ENCODE measurements at places on chromosomes 6 and 20.

- no peak for DNase-seq
Observed at GRCh38 chr6:145069966-145070365, 665.4 kb downstream of the EPM2A start.

DNA sequence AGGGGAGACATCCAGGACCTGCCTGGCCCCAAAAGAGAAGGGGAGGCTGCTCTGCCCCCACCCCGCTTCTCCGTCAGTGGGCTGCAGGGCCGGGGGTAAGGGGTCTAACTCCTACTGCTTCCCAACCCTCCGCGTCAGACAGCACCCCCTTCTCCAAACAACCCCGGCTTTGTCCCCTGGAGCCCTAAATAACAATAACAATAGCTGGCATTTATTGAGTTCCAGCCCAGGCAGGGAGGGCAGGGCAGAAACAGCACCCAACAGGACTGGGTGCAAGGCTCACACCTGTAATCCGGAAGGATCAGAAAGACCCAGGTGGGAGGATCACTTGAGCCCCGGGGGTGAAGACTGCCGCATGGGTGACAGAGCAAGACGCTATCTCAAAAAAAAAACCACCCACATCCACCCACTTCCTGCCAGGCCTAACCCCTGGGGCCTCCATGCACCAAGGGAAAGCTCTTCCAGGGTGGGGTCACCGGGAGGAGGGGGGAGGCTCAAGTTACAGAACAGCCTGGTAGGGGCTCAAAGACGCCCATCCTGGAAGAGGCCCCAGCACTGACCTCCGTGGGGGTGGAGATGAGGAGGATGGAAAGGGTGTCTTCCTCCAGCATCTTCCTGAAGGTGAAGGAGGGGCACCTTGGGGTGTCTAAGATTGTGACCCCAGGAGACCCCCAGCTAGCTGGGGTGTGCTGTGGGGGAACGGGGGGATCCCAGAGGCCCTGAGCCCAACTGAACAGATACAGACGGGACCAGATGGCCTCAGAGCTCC is 1.3 kb upstream of the FNDC11 start:
- no peak for DNase-seq

GRCh38 chr6:102154176-102154575 is 760.7 kb downstream of the GRIK2 start:
- DNase-seq = no peak

DNA sequence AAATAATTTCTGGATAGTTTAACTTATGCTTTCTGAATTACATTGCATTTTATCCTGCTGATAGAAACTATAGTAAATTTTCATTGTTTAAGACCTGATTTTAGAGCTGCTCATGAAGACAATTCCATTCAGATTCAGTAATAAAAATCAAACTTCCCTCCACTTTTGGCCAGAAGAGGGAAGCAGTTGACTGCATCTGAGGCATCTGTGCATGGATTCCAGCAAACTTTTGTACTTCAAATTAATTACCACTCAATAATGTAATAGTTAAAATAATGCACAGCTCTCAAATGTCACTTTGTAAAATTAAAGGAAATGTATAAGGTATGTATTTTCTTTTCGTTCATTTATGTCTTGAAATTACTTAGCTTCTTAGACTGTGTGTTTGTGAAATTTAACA is 64.2 kb upstream of the SLC35B3 start:
- no peak for DNase-seq

DNA sequence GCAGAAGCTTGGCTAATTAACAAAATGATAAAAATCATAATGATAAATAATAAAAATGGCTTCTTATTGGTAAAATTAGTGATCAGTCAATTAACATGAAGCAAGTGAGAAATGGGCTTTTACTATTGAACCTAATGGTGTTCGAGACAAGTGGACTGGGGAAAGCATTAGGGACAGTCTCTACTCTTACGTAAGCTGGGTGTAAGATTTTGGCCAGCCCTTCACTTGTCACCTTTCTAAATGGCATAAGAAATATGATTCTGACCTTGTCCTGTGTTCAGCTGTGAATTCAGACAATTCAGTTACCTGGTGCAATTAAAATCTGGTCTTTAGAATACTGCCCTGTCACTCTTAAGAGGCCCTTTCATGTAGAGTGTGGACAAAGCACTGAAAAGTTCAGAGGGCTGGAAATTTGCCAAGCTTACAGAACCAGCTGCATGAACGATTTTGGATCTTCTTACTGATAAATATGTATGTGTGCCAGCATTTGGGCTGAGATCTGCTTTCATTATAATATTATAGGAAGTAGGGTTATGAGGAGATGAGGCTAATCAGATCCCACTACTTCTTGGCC is 115.9 kb downstream of the QRSL1 start:
- DNase-seq = no peak

DNA sequence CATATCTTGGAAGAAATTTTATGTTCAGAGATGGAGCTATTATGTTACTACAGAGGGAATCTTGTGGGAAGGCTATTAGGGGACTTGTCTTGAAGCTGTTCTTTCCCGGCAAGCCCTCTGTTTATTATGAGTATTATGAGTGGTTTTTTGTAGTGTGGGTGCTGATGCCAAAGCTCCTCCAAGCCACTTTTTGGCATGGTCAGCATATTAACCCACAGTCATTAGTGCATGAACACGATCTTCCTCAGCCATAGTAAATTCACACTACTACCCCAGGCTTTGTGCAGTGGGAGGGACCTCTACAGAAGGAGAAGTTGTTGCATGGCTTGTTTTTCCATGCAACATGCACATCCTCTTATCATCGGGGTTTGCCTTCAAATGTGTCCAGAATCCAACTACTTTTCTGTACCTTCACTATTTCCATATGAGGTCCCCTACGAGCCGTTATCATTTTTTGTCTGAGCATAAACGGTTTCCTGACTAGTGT is 6.5 kb upstream of the BMP6 start:
- no peak for DNase-seq

DNA sequence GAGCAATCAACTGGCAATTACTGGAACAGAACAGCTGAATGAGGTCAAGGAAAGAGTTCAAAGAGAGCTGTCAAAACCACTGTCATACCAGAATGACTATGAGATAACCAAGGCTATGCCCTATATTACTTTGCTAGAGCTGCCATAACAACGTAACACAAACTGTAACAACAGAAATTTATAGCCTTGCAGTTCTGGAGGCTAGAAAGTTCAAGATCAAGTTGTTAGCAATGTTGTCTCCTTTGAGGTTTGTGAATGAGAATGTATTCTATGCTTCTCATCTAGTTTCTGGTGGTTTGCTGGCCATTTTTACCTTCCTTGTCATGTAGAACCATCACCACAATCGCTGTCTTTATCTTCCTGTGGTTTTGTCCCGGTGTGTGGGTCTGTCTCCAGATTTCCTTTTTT is 1323.0 kb upstream of the GJE1 start:
- no peak for DNase-seq

GRCh38 chr6:36249536-36249935 is 20.3 kb upstream of the PNPLA1 start:
- DNase-seq = no peak

- DNase-seq = no peak
Observed at GRCh38 chr6:33417128-33417902, 592 bp downstream of the CUTA start.

- DNase-seq = no peak
Observed at GRCh38 chr6:43843097-43843645, 73.2 kb downstream of the VEGFA start.

GRCh38 chr20:40489886-40490285 is 199.2 kb downstream of the MAFB start:
- no peak for DNase-seq

DNA sequence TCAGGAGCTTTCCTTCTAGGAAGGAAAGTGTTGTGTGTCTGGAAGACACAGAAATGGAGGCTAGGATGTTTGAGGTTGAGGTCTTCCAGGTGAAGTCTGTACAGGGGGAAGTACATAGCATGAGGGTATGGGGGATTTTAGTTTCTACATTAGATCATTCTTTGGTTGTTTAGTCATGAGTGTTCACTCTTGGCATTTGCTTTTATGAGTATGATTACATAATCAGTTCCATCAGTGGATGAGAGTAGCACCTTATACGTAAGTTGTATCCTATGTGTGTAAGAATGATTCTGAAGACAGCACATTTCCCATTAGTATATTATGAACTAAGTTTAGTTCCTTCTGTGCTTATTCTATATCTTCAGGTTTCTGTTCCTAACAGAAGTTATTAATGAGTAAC is 1.9 kb downstream of the CDYL start:
- no peak for DNase-seq

- no peak for DNase-seq
Observed at GRCh38 chr6:148530976-148531375, 188.3 kb downstream of the SASH1 start.

DNA sequence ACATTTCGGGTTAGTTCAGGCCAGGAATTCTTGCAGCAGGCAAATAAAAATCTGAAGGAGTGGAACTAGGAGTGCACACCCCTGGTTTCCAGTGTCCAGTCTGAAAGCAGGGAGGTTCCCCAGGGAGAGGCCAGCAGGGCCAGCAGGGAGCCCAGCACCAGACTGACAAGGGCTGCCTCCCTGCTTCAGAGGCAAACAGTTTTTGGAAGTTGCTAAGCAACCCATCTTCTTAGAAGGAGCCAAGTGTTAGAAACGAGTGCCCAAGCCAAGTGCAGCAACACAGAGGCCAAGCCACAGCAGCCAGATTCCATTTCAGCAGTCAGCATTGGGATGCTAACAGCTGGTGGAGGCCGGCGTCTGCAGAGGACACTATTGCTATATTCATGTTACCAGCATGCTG is 179.1 kb downstream of the SYNDIG1 start:
- DNase-seq = no peak

DNA sequence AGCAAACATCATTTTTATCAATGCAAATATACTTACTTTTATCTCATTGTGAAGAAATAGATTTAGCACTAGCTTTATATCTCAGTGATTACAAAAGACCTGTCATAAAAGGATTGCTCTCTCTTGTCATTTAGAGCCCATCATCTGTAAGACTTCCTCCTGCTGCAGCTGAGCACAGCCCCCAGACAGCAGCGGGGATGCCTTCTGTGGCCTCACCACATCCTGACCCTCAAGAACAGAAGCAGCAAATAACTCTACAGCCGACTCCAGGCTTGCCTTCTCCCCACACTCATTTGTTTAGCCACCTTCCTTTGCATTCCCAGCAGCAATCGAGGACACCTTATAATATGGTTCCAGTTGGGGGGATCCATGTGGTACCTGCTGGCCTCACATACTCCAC is 127.0 kb upstream of the EDN1 start:
- no peak for DNase-seq

DNA sequence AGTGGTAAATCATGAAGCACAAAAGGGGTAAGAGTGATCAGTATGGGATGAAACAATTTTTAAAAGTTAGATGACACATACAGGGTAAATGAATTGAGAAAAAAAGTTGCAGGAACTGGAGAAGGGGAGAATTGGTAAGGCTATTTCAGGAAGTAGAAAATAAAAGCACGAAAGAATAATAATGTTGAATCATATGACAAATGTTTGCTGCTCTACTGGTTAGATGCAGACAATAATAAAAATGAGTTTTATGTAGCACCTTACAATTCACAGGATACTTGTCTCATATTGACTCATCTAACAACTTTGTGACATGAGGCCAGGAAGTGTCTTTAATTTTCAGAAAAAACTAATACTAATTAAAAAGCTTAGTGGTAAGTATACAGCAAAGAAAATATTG is 566.5 kb upstream of the MARCKS start:
- no peak for DNase-seq

- DNase-seq = no peak
Observed at GRCh38 chr6:10398446-10399218, 16.2 kb downstream of the TFAP2A start.

- DNase-seq = no peak
Observed at GRCh38 chr20:60785785-60786184, 466.3 kb upstream of the CDH4 start.

DNA sequence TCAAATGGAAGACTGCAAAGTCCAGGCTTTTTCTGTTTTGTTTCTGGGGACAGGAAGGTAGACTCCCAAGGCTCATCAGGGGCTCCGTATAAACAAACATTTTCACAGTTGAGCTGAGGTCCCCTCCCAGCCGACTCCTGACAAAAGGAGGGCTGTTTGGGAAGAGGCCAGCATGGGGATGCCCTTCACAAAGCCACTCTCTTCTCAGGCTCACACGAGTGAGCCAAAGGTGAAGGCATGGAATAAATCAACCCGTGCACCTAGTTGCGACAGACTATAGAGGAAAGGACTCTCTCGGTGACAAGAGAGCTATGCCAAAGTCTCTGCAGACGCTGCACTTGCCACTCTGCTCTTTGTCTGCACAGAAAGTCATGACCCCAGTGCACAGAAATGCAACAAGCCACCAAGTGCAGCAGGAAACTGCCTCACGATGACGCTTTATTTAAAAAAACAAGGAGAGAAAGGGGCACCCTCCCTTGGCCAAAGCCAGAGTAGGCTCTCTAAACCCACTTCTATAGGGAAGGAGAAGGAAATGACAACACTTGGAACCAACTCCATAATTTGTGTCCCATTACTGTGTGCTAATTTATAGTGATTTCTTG is 21.0 kb downstream of the JAG1 start:
- DNase-seq = no peak

DNA sequence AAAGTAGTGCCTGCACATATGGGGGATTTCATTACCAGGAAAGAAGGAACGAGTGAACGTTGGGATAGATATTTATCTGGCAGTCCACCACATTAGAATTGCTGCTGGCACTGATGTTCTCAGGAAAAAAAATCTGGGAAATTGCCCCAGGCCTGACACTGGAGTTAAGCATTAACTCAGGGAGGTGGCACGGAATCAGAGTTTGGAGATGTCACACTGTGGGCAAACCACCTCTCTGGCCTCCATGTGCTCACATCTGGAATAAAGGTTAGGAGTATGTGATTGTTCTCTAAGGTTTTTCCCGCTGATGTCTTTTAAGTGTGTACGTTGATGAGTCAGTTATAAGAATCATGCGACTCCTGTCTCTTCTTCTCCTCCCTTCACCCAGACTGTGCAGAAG is 7.9 kb downstream of the TGM3 start:
- DNase-seq = no peak

DNA sequence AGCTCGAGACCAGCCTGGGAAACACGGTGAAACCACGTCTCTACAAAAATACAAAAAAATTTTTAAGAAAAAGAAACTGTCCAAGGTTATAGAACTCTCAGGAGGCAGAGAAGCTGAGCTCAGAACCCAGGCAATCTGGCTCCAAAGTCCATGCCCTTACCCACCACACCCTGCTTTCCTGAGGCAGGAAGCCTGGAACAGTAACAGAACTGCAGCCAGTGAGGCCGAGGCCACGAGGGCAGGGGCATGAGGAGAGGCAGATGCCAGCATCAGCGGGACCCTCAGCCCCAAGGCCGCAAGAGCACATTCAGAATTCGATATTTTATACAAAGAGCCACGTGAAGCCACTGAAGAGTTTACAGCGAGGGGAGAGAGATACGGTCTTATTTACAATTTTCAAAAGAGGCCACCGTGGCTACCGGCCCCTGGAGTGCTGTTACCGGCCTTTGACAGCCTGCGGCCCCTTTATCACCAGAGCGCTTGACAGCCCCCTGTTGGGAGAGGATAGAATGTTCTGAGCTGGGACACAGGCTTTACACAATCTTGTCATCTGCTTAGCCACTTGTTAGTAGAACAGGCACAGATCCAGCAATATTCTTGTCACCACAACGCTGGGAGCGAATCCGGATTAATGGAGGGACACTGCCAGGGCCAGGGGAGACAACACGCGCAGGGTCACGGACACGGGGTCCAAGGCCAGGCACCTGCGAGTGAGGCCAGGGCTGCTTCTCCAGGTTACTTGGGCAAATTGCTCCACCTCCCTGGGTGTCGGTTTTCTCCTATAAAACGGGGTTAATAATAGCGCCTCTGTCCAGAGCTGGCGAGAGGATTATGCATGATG is 5.6 kb downstream of the SPATA2 start:
- no peak for DNase-seq

Data from stimulated activated CD8-positive, alpha-beta memory T cell treated with anti-CD3 and anti-CD28 coated beads, Interleukin-4, amount 100 ng/mL, for 1 hour (primary cell).